ENCODE measurements at places on chromosomes 2 and 18. TPM values are rescaled to one million over a fixed set of nuclear protein-coding genes. Genes with fewer than 3 reads are reported as not detected.

ASPRV1 gene
- 1.1 TPM for total RNA-seq

DOK6 gene
- total RNA-seq: 1.6 TPM

SNTG2 gene
- 5.6 TPM for total RNA-seq

SCLY gene
- total RNA-seq: 13.6 TPM

SOWAHC gene
- total RNA-seq: 14.7 TPM

KLHL14 gene
- total RNA-seq: 0.45 TPM

MAPK4 gene
- not detected for total RNA-seq

GRCh38 chr2:195575879-195576401 lies 81.1 kb upstream of the SLC39A10 start:
- DNase-seq: no peak

DNA sequence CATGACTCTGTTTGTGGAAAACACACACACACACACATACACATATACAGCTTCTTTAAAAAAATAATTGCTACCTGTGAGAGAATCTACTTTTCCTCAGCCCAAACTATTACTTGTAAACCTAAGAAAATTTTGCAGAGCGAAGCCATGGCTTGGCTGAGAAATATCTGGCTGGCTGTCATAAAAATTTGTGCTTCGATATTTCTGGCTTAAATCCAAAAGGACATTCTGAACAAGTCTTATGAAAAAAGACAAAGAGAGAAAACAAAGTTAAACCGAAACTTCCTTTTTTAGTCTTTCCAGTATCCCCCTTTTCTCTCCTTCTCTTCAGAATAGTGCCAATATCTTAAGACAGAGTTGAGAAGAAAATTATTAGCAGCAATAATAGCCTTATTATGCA lies 2048.0 kb downstream of the SUCLG1 start:
- no peak for DNase-seq

GRCh38 chr2:241204010-241204384 lies 15.5 kb downstream of the ANO7 start:
- DNase-seq: no peak

DNA sequence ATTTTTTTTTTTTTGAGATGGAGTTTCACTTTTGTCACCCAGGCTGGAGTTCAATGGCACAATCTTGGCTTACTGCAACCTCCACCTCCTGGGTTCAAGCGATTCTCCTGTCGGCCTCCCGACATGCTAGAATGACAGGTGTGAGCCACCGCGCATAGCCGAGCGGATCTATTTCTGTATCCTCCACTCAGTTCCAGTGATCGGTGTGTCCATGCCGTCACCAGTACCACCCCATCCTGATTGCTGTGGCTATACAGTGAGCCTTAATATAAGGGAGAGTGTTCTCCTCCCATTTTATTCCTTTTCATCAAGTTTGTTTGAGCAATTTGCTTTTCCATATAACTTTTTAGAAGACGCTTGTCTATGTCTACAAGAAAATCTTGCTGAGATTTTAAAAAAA lies 35.2 kb downstream of the RFX8 start:
- DNase-seq: no peak

- DNase-seq: no peak
Measured at GRCh38 chr2:223993634-223994232, 36.5 kb downstream of the MRPL44 start.

GRCh38 chr18:32289483-32290075 lies 99.7 kb downstream of the MEP1B start:
- DNase-seq: no peak

GRCh38 chr2:58377181-58377580 lies 136.1 kb upstream of the FANCL start:
- DNase-seq: no peak

DNA sequence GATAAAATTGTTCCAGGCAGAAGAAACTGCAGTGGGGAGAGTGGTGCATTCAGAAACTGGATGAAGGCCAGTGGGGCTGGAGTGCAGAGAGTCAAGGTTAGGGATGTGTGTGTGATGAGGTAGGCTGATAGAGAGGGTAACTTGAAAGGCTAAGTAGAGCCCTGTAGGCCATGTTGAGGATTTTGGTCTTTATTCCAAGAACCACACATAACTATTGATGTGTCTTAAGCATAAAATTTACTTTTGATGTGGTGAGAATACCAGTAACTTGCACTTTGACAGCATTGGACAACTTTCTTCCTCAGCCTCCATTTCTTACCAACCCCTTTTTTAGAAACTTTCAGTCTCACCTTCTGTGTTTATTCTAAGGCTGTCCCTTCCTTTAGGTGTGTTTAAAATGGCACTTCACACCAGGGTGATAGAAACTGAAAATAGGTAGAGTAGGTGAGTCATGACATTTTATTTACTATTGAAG lies 22.6 kb downstream of the MTX2 start:
- no peak for DNase-seq

DNA sequence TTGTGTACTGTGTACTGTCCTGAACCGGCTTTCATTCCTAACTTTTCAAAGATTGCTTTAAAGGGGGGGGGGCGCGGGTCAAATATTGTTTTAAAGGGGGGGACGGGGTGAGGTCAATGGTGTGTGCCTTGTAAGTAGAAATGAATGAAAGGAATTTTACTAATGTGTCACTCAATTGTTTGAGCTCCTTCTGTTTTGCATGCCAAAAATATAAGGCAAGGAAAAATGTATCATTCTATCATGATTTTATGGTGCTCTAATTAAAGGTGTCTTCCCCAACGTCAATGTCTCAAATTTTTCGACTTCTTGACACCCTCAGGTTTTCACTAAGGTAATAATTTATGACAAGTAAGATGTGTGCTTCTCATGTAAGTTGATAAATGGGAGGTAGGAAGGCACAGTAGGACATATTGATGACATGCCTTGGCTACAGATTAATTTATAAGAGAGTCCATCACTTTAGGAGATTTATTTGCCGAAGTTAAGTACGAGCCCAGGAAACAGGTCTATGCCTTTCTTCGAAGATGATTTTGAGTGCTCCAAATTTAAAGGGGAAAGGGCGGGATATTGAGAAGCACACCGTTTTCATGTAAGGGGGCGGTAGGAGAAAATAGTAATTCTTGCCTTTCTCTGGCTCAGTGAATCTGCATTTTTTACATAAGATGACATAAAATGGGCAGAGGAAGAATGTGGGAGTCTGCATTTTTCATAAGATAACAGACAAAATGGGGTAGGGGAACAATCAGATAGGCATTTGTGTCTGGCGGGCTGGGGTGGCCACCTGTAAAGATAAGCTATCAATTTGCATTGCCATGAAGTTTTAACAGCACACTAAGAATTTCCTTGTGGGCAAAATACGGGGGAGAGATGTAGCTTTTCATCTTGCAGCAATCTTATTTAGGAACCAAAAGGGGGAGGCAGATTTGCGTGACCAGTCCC lies 1.2 kb upstream of the TRAPPC8 start:
- DNase-seq: no peak

GRCh38 chr2:63777816-63778215 lies 63.9 kb upstream of the UGP2 start:
- no peak for DNase-seq

DNA sequence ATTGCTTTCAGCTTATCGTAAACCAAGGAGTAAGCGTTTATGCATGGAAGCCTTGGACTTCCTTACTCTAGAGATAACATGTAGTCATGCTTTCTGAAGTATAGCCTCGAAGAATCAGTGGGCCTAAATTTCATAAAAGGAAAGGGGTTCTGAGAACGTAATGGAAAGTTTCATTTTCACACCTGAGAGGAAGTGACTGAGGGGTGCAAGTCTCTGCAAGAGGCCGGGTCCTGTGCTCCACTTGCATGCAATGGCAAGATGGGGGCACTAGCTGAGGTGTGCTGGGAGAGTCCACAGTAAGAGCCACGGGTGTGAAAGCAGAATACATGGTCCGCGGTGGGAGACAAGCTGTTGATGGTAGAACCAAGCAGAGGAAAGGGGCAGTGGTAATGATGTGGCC lies 36.5 kb upstream of the C1D start:
- no peak for DNase-seq

DNA sequence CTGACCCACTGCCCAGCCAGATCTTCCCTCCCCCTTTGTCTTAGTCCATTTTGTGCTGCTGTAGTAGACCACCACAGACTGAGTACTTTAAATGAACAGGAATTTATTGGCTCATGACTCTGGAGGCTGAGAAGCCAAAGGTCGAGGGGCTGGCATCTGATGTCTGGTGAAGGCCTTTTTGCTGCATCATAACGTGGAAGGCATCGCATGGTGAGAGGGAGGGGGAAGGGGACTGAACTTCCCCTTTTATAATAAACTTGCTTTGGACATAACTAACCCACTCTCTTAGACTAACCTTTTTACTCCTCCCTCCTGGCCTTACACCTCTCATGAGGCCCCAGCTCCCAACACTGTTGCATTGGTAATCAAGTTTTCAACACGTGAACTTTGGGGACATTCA lies 83.8 kb downstream of the MAP4K4 start:
- no peak for DNase-seq

GRCh38 chr2:95122197-95122551 lies 566 bp upstream of the MRPS5 start:
- DNase-seq: no peak

- no peak for DNase-seq
Measured at GRCh38 chr2:65098741-65099140, 31.2 kb downstream of the RAB1A start.

- no peak for DNase-seq
Measured at GRCh38 chr2:205170399-205170798, 511.9 kb upstream of the NRP2 start.

GRCh38 chr2:229492034-229492433 lies 220.9 kb upstream of the PID1 start:
- DNase-seq: no peak

DNA sequence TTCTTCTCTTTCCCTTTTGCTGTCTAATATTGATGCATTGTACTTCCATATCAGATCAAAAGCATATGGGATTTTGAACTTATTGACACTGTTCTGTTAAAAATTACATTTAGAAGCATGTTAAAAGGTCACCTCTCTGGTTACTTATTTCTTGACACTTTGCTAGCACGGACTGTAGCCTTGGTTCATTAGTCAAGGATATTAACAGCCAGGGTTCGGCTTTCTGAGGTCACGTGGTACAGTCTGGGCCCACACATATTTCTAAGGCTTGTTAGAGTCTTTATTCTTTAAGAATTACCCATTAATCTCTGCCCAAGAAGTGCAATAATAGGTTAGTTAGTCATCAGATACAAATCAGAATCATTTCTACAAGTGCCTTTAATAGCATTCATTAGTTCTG lies 1035.8 kb upstream of the FANCL start:
- no peak for DNase-seq

DNA sequence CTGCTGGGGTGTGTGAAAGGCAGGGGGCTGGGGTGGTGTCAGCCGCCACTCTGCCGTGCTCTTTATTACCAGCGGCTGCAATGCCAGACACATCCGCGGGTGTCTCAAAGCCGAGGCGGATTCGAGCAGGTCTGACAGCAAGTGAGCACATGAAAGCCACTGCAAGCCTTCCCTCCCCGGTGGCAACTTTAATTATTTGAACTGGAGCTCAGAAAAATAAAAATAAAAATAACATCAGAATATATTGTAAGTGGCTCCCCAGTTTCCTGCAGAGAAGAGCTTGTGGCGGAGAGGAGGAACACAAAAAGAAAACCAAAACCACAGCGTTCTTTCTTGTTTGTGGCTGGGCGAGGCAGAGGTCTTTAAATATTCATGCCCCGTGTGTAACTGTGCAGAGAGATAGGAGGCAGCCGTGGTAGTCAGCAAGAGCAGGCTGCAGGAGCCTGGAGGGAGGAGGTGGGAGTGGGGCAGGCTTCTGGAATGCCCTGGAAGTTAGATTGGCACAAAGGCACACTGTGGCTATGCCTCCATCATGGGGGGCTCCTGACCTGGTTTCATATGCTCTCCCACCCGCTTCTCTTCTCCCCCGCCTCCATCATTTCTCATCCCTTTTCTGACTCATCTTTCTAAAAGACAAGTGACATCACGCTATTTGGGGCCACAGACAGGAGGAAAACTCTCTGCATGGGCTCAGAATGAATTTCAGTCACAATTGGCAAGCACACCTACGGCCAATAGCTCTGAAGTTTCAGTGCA lies 199.8 kb downstream of the CLIP4 start:
- no peak for DNase-seq

DNA sequence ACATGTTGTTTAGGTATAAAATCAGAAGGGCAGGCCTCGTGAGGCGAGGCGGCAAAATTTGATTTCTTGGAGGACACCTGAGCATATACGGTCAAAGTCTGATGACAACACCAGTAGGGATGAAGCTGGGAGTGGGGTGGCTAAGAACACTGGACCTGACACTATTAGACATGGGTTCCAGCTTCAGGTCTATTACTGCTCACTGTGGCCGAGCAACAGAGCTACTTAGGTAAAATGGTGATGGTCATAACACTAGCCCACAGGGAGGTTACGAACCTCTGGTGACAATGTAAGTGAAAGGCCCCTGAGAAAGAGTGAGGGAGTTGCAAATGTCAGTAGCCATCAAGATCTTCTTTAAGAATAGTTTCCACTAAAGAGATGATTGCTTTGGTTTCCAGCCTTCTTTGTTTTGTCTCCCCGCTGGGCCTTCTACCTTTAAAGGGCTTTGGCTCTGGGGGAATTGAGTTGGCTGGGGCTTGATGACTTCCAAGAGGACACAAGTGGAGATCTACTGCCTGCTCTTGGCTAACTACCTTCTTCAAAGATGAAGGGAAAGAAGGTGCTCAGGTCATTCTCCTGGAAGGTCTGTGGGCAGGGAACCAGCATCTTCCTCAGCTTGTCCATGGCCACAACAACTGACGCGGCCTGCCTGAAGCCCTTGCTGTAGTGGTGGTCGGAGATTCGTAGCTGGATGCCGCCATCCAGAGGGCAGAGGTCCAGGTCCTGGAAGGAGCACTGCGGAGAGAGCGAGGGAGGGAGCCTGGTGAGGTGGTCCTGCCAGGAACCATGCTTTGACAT lies 3.5 kb downstream of the IL1B start:
- no peak for DNase-seq

DNA sequence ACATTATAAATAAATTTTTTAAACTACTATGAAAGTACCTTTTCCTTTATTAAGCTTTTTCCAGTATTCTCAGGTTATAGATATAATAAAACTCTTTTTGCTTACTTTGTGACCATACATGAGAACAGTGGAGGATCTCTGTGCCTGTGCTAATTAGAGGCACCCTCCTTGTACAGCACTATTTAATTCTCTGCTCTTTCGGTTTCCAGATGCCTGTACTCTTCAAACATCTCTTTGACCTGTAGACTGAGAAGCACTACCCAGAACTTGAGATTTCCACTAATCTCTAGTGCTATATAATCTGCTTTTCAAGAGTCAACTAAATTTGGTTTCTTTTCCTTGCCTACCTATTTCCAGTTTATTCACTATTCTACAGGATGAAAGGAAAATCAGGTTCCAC lies 131.1 kb downstream of the GULP1 start:
- DNase-seq: no peak
